ENCODE measurements at places on chromosomes 11 and 22.

GRCh38 chr11:32039149-32039548 lies 51.7 kb upstream of the RCN1 start:
- no peak for DNase-seq

DNA sequence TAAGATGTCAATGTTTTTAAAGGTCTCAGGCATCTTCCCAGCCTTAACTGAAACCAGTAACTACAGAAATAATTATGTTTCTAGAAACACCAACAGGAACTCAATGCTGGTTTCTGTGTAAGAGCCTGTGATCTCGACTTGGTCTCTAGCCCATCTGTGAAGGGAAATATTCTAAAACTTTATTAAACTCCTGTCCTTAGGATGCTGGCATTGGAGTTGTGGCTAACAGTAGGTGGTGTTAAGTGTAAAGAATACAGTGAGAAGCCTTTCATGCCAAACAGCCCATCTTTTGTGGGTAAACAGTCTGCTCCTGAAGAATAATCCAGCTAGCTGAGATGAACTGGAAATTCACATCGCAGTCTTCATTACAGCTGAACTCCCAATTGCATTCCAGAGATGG lies 133.2 kb downstream of the ADAMTS15 start:
- DNase-seq: no peak

GRCh38 chr11:12017243-12017678 lies 8.8 kb upstream of the DKK3 start:
- peak; percentile 31 for DNase-seq

DNA sequence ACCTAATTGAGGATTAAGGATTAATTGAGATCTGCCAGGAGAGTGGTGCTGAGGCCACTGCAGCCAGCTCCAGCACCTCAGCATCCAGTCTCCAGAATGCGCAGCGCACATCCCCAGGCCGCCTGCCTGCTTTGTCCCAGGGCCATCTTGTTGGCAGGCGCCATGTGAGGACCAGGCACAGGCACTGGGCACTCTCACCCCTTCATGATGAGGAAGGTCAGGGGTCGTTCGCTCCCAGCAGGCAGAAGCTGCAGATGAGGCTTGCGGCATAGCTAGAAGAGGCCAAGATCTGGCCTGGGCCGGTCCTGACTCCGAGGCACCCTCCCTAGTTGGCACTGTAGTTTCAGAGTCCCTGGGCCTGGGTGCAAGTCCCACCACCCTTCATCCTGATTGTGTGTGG lies 6.4 kb downstream of the CABP2 start:
- no peak for DNase-seq

DNA sequence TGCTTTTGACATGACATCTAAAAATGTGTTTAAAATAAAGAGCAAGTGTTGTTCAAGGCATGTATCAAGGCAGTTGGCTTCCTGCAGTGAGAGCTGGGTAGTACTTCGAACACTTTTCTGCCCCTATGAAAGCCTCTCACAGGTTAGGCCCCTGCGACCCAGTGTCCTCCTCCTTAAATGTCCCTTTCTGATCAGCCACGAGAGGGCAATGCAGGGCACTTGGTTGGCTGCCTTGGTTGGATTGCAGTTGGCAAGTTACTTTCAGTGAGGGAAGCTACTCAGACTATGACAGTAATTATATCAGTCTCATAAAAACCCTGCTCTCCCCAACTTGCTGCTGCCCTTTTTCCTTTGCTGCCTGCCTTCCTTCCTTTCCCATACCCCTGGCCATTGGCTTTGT lies 743.8 kb downstream of the NTM start:
- peak; percentile 23 for DNase-seq

DNA sequence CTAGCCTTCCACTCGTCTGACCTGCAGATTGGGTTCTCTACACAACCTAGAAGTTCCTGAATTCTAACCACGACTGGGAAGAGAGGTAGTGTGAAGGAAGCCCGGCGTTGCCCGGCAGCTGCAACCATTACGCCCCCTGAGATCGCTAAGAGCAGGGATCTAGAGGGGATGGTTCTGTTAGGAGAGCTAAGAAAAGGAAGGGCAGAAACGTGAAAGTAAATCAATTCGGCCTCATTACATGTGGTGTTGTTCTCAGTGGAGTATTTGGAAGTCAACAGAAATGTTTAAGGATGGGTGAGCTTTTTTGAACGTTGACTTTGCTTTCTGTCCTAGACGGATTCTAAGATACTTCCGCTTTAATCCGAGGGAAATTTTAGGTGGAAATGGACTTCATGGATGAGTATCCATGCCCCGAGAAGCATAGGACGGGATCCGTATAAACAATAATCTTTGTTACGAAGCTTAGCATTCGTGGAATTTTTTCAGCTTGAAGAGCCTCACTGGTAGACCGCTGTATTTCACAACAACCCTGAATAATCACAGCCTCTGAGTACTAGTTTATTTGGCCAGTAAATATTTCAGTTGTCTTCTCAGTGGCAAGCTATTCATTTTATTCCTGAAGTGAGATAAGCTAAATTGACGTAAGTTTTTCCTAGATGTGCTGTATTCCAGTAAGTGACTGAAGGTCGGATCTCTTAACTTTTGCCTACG lies 629 bp downstream of the ATP5MG start:
- DNase-seq: no peak

GRCh38 chr22:35305525-35306070 lies 5.9 kb downstream of the TOM1 start:
- no peak for DNase-seq

DNA sequence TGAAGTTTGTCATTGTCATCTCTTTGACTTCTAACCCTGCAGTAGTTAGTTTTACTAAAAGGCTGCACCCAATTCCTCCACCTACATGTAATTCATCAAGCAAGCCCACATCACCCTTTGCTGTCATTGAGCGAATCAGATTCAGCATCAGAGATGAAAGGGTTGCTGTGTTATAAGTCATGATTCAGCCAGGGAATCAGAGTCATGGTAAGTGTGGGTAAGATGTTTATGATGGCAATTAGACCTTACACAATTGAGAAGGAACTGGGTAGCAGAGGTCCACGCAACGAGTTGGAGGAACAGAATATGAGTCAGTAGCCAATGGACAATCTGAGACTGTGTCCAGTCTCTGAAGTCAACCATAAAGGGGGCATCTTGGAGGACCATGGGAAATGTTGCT lies 162.8 kb upstream of the SNX19 start:
- DNase-seq: no peak

DNA sequence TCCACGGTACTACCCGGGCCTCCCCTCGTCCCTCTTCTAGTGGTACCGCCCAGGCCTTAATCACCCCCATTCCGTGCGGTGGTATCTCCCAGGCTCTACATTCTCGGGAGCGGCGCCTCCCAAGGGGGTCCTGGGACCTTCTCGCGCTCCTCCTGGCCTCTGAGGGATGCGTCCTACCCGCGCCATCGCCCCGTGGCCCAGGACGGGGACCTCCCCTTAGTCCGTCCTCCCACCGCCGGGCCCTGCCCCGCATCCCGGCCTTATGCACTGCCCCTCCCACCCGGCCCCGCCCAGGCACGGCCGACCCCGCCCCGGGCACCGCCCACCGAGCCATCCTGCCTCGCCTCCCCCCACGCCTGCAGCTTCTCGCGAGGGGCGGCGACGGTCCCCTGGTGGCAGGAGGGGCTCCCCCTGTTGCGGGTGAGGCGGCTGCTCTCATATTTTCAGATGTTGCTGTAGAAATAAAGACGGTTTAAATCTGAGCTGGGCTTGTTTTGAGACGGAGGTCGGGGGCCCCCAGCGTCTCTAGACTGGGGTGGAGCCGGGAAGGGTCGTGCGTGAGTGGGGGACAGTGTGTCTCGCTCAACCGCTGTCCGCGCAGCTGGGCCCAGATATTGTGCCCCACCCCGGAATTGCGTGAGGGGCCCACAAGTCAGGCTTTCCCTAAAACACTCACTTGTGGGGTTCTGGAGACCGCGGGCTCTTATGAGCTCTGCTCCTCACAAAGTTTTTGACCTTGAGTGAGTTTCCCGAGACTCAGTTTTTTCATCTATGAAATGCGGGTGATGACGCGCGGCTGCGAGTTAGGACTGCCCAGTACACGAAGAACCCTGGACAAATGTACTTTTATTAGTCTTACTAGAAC lies 828 bp upstream of the RAB1B start:
- DNase-seq: peak; percentile 91

GRCh38 chr11:11532574-11532973 lies 89.2 kb downstream of the GALNT18 start:
- DNase-seq: no peak

GRCh38 chr11:64867748-64868462 lies 10.5 kb downstream of the EHD1 start:
- DNase-seq: no peak

GRCh38 chr22:34113381-34113780 lies 193.1 kb upstream of the LARGE1 start:
- no peak for DNase-seq

DNA sequence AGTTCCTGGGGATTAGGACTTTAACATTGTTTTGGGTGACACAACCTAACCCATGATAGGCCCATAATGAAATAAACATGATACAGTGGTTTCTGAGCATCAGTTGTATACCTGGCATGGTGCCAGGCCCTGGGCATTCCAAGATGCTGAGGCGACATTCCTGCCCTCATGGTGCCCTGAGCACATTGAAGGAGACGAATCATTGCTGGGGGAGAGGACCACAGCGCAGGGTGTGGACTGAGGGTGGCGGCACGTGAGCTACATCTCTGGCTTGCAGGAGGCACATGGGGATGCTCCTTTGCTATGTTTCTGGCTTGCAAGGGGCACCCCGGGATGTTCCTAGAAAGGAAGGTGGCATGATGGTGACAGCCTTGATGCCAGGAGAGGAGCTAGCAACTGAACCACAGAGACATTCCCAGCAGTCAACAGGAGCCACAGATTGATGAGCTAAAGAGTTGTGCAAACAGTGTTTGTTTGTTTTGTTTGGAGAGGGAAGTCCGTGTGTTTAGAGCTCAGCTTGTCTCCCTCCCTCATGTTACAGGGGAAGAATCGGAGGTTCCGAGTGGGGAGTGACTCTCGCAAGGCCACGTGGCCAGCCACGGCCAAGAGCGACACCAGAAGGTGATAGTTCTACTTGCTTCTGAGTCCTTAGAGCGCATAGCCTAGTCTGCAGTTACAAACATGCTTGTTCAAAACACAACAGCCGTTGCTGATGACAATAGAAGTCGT lies 106.4 kb downstream of the MIAT start:
- DNase-seq: peak; percentile 53

DNA sequence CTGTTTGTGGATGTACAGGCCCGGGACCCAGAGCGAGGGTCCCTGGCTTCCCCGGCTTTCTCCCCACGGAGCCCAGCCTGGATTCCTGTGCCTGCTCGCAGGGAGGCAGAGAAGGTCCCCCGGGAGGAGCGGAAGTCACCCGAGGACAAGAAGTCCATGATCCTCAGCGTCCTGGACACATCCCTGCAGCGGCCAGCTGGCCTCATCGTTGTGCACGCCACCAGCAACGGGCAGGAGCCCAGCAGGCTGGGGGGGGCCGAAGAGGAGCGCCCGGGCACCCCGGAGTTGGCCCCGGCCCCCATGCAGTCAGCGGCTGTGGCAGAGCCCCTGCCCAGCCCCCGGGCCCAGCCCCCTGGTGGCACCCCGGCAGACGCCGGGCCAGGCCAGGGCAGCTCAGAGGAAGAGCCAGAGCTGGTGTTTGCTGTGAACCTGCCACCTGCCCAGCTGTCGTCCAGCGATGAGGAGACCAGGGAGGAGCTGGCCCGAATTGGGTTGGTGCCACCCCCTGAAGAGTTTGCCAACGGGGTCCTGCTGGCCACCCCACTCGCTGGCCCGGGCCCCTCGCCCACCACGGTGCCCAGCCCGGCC lies 16.7 kb upstream of the ACR start:
- DNase-seq: no peak

- no peak for DNase-seq
These were observed 112.5 kb downstream of the BBOX1 start for GRCh38 chr11:27153136-27153535.

- no peak for DNase-seq
These were observed 13.5 kb downstream of the TRIM44 start for GRCh38 chr11:35675901-35676610.

- DNase-seq: no peak
These were observed 894.8 kb downstream of the TBC1D22A start for GRCh38 chr22:47657224-47657623.

DNA sequence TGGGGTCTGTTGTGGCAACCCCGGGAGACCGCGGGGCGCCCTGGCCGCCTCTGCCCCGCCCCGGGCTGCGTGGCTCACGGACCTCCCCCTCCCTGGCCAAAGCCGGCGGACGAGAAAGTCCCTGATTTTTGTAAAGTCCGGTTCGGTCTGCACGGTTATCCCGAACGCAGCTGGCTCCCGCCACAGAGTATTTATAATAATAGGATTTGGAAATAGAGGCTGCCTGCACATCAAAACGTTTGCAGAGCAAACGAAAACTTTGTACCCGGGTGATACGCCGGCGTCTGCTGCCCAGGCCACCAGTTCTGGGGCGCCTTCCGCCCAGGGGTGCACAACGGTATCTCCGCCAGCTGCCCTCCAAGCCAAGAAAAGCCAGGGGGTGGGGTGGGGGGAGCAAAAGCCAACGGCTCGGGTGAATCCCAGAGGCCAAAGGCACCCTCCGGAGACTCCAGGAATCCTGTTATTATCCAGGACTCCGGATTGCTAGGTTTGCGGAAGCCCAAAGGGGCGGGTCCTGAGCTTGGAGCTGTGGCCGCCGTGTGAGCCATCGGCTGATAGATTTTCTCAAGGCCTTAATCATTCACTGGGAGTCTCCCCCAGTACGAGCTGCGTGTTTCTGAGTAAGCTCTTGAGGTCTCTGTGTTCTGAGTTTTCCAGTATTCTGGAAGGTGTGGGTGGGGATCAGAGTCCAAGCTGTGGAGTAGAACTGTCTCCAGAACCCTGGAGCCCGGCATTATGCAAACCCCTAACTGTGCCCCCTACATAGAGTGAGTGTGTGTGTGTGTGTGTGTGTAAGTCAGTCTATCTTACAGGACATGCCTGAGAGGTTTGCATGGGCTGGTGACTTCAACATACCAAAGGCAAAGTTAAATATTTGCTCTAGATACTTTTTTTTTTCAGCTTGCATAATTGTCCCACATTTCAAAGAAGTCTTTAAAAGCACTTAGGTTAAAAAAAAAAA lies 673 bp upstream of the SHANK2 start:
- DNase-seq: peak; percentile 23

- no peak for DNase-seq
These were observed 13.0 kb downstream of the PKNOX2 start for GRCh38 chr11:125177543-125177942.

GRCh38 chr11:118082880-118083552 lies 3.7 kb downstream of the SMIM35 start:
- DNase-seq: no peak

DNA sequence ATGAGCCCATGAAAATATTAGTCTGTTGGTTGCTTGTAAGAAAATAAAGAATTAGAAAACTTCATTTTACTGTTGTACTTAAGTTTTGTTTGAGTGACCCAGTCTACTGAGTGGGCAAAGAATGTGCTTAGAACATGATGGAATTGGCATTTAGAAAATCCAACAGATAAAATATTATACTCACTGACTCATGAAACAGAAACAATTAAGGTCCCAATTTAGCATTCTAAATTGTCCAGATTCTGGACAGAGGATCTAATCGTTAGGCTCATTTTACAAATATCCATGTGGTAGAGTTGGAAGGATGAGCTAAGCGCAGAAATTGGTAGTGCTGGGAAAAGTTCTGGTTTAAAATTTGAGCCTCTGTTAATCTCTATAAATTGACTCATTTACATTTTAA lies 45.4 kb downstream of the METTL15 start:
- no peak for DNase-seq
